ENCODE measurements at places on chromosomes 2 and 18.

GRCh38 chr2:204360218-204361007 is 184.9 kb upstream of the PARD3B start:
- H3K4me3 ChIP-seq: no peak overlapping the region
- H3K4me1 ChIP-seq: no peaks in the 10 kb centered on the region
- no peak overlapping the region for H3K27ac ChIP-seq
- no peaks in the 10 kb centered on the region for H3K36me3 ChIP-seq
- no peaks in the 10 kb centered on the region for H3K27me3 ChIP-seq
- no peak for DNase-seq

DNA sequence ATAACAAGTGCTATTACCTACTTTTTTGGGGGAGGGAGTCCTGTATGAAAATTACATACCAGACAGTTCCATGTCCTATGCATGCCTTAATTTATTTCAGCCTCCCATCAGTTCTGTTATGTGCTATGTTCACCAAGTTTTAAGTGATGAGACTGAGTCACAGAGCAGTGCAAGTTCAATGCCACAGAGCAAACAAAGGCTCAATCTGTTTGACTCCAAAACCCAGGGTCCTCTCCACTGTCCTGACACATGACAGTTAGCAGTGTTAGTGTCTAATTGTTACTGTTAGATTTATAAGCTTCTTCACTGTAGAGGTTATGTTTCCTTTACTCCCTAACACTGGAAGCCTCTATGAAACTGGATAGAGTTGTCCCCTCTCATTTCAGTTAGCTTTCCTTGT is 498.0 kb downstream of the PARD3B start:
- no peak for DNase-seq
- no peaks in the 10 kb centered on the region for H3K36me3 ChIP-seq
- H3K4me3 ChIP-seq: no peak overlapping the region
- H3K4me1 ChIP-seq: peaks cover 4% of the 10 kb centered on the region

GRCh38 chr2:237418300-237418699 is 4.3 kb upstream of the COL6A3 start:
- no peak overlapping the region for H3K4me3 ChIP-seq
- peak; percentile 49 for DNase-seq
- H3K36me3 ChIP-seq: no peaks in the 10 kb centered on the region
- H3K27ac ChIP-seq: no peak overlapping the region
- peaks cover 8% of the 10 kb centered on the region for H3K4me1 ChIP-seq
- H3K27me3 ChIP-seq: no peaks in the 10 kb centered on the region

DNA sequence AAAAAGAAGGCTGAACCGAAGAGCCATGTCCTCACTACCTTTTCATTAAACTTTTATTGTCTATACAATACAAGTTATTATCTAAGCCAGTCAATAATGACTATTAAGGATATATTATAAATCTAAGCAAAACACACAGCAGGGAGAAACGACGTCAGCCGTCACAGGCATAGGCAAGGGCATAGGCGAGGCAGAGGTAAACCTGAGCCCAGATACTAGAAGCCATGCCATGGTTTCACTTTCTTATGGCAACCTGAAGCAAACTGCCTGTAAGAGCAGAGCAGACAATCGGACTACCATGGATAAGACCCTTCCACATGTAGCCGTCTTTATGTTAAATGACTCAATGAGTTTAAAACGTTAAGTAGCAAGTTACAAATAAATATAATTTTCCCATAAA is 238.5 kb upstream of the ZNF521 start:
- no peaks in the 10 kb centered on the region for H3K4me1 ChIP-seq
- no peaks in the 10 kb centered on the region for H3K36me3 ChIP-seq
- DNase-seq: no peak
- H3K27me3 ChIP-seq: no peaks in the 10 kb centered on the region
- H3K27ac ChIP-seq: no peak overlapping the region

Measured in mesenchymal stem cell (in vitro differentiated cells and primary cell).